ENCODE measurements at places on chromosomes 16 and 17.

DNA sequence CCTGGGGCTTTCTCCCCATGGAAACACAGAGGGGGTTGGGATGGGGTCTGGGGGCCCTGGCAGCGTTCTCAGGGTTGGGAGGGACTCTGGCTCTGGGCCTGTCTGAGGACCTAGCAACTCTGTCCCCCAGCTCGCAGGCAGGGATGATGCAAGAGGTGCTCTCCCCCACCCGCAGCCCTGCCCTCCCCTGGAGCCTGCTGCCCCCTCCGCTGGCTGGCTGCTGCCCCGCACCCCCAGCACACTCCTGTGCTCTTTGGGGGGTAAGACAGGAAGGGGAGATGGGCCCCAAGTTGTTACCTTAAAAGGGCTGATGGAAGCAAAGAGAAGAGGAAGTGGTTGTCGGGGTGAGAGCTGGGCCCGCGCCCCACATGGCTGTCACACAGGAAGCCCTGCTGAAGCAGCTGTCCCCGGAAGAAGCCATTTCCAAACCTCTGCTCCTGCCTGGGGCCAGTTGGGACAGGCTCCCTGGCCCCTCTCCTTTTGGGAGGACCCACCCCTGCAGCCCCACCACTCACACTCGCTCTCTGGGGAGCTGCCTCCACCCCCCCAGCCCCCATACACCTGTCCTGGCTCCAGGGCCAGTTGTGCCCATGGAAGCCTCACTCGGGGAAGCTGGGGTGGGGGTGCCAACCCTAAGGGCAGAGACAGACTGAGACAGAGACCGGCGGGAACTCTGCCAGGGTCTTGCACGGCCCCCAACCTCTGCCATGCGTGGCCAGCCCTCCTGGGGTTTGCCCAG, 2.5 kb downstream of the CORO1A start:
- no peak for DNase-seq

DNA sequence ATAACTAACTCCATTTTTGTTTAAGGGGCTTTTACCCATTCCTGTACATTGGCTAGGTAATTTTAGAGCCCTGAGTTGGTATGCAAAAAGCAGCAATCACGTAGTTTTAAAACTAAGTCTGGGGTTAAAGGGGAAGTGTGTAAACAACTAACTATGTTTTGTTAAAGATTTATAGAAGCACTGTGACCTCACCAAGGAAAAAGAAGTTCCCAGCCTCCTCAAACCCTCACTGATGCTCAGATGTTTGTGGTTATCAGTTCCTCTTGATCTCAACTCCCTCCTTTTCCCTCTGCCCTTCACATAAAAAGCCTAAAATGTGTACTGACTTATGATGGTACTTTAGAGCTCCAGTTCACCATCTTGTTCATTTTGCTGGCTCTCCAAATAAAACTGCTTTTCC, 119.9 kb upstream of the IRX6 start:
- no peak for DNase-seq

DNA sequence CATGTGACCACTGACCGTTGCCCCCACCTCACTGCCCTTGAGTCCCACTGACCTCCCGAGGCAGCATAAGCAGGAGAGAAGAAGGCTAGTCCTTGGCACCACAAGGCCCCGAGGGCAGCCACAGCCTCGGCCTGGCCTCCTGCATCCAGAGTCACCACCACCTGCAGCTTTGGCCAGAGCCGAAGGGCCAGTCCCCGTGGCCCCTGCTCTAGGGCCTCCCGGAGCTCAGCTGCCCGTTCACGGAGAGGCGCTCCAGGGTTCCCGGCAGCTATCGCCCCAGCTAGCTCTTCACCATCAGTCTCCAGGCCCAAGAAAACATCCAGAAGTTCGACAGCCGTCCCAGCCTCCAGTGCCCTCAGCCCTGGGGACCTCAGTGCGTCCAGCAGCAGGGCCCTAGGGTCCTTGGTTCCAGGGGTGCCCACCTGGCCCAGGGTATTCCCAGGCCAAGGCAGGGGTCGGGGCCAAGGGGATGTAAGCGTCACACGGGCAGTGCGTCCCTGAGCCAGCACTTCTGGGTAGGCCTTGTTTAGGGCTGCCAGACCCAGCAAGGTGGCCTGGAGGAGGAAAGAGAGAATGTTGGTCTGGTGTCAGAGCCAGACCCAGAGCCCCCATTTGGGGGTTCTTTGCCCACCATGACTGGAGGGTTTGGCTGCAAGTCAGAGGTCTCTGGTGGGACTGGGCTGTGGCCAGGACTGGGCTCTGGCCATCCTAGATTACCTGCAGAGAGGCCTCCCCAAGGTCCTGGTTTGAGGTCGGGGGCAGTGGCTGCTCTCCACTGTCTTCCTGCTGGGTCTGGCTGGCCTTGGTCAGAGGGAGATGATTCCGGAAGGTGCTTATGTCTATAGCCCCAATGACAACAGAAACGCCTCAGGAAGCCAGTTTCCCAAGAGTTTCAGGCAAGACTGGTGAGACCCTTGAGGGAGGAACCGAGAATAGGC, 1.8 kb downstream of the GHDC start:
- no peak for DNase-seq

GRCh38 chr17:80593181-80593580, 48.5 kb downstream of the RPTOR start:
- DNase-seq: no peak

DNA sequence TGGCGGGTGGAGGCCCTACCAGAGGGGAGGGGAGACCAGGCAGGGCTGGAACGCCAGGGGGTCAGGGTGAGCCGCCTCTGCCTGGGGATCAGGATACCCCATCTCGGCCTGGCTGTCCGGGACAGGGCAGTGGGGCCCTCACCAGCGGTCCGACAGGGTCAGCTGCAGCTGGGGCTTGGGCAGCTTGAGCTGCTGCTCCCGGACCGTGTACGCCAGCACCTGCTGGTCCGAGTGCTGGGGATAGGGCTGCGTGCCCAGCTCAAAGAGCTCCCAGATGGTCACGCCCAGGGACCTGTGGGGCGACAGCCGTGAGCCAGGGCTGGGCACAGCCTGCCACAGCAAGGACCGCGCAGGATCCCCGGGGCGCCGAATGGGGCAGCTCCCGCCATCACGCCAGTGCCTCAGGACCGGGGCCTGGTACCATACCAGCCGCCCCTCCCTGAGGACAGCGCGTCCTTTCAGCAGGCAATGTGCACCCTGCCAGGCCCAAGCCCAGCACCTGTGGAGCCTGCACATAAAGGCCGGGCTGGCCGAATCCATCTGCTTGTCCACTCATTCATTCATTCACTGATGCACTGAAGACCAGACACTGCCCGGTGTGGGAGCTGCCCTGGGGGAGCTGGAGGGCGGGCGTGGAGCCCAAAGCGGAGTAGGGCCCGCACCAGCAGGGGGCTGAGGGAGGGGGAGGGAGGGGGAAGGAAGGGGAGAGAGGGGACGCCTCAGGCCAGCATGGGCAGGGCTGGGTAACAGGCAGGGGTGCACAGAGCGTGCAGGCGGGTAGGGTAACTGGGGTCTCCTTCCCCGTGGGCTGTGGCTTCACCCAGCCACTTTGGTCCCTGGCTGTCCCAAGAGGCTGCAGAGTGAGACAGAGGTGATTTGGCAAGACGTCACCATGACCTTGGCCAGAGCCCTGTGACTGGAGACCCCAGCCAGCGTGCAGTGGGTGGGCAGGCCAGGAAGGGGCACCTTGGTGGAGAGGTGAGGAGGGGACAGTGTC, 42.0 kb upstream of the PVALEF start:
- no peak for DNase-seq

DNA sequence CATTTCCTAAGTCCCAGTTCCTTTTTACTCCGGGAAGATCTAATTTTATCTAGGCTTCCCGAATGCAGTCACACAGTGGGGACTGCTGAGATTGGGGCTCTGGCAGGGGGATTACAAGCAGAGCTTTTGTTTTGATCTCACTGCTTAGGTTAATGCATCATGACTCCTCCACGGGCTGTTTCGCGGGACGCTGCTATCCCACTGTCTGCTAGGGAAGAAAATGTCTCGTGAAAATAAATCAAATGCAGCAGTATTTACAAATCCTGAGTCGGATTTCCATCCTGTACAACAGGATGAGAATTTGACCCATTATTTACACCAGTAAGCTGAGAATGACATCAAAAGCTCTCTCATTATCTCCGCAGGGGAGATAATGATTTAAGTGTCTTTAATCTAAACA, 83.8 kb downstream of the CDH11 start:
- DNase-seq: no peak

- DNase-seq: no peak
Measured at GRCh38 chr17:50834429-50835300, 721 bp upstream of the WFIKKN2 start.

DNA sequence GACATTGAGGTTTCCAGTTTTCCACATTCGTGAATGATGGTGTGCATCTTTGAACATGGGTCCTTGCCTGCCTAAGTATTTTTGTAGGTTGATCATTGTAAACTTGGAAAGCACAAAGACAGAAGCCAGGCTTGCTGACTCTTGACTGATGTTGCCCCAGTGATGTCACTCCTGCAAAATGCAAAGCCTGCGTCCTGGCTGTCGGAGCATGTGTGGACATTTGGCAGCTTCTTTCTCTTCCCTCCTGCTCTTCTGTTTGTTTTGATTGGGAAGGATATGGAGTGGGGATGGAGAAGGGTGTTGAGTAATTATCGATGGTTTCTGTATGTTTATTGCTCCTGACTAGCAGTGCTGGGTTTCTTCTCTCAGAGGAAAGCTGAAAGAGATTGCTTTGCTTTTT, 3.2 kb downstream of the NDE1 start:
- DNase-seq: no peak

GRCh38 chr16:84786605-84787262, 33.1 kb upstream of the CRISPLD2 start:
- no peak for DNase-seq

DNA sequence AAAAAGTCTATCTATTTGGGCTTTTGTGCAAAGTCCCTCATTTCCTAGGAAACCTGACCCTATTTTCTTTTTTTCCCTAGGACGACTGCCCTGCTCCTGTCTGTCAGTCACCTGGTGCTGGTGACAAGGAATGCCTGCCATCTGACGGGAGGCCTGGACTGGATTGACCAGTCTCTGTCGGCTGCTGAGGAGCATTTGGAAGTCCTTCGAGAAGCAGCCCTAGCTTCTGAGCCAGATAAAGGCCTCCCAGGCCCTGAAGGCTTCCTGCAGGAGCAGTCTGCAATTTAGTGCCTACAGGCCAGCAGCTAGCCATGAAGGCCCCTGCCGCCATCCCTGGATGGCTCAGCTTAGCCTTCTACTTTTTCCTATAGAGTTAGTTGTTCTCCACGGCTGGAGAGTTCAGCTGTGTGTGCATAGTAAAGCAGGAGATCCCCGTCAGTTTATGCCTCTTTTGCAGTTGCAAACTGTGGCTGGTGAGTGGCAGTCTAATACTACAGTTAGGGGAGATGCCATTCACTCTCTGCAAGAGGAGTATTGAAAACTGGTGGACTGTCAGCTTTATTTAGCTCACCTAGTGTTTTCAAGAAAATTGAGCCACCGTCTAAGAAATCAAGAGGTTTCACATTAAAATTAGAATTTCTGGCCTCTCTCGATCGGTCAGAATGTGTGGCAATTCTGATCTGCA, 12.9 kb downstream of the TMEM98 start:
- DNase-seq: no peak

DNA sequence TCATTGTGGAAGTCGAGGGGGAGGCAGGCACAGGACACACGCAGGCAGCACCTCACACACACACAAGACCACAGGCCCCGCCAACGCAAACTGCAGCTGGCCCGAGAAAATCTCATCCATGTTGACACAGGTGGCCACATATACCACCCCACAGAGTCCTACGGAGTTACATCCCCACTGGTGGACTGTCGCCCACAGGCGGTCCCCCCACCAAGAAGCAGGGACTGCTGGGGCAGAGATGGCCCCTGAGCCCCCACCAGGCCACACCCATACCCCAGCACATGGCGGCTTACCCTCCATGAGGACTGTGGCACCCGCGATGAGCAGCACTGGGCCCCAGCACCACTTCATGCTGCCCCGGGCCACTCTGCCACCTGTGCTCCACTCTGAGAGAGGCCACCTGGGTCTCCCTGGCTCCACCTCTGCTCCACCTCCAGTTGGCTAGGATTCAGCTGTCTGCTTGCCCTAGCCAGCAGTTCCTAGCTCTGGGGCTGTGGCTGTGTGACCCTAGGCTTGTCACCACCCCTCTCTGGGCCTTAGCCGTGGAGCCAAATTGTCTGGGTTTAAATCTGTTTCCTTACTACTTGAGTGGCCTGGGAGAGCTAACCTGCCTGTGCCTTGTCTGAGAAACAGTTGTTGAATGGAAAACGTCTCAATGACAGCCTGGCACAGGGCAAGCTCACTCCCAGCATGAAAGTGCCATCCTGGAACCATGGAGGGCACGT, at the start of gene PRSS53:
PRSS53 (minus strand) TSS at position 485 of the 725 bp plus-strand sequence; CDS start at position 351, 134 bp downstream.
- DNase-seq: no peak

DNA sequence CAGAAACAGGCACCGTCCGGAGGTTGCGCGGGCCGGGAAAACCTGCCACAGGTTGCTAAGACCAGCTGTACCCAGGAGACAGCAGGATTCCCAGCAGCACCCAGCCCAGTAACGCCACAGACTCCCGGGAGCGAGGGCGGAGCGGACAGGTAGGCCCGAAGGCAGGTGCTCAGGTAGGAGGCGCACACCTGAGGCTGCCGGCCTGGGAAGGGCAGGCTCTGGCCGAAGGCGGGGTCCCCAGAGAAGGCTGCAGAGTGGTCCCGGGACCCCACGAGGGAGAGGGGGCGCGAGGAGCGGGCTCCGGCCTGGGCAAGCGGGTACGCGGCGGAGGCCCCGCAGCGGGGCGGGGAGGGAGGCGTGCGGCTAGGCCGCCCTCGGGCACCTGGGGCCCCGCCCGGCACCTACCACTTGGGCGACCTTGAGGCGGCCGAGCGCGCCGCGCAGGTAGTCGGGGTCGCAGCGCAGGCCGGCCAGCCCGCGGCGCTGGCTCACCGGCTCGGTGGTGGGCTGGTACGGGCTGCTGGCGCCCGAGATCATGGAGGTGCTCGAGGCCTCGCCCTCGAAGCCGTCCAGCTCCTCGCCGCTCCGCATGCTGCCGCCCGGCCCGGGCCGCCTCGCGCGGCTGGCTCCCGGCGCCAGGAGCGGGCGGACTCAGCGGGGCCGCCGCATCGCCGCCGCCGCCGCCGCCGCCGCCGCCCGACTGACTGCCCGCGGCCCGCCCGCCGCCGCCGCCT, 441 bp downstream of the CMTM4 start:
- no peak for DNase-seq

GRCh38 chr17:56047331-56047730, 105.9 kb upstream of the ANKFN1 start:
- no peak for DNase-seq

GRCh38 chr16:69328854-69329316, 1.5 kb downstream of the PDF start:
- DNase-seq: no peak

GRCh38 chr16:84893849-84894599, 74.2 kb downstream of the CRISPLD2 start:
- no peak for DNase-seq

DNA sequence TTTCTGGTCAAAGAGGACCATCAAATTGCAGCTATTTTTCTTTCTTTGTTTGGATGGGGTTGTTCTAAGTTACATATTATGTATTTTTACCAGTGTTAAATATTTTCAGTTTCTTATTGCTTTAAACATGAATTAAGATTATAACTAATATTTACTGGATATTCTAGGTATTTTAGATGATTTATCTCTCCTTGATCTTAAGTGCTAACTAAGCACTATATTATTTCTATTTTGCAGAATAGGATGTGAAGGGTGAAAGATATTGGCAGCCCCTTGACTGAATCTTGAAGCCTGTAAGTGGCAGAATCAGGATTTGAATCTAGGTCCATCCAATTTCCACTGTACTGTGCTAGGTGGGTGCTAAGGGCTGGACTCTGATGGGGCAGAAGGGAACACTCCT, 307.3 kb upstream of the CCL2 start:
- DNase-seq: no peak

Data from hematopoietic multipotent progenitor cell treated with erythropoietin and hydrocortisone succinate and interleukin-3 and kit ligand, for 15 days (in vitro differentiated cells).